ENCODE measurements at places on chromosomes 2 and 18. TPM values are rescaled to one million over a fixed set of nuclear protein-coding genes. Genes with fewer than 3 reads are reported as not detected.

Gene ANKRD29
- total RNA-seq: 0.17 TPM

Gene ST6GAL2
- not detected for total RNA-seq

Gene PTPN18
- total RNA-seq: 20.8 TPM

GRCh38 chr2:86649119-86649947, 25.7 kb upstream of the RNF103 start:
- DNase-seq: peak; percentile 52

- DNase-seq: peak; percentile 95
These were observed 50.4 kb upstream of the FZD5 start for GRCh38 chr2:207819839-207820784.

Gene SUPT7L
- total RNA-seq: 24.8 TPM

Gene TTN
- total RNA-seq: under 0.01 TPM

GRCh38 chr18:46563317-46563716, 93.7 kb downstream of the LOXHD1 start:
- no peak for DNase-seq

Gene SCYGR2
- total RNA-seq: not detected

DNA sequence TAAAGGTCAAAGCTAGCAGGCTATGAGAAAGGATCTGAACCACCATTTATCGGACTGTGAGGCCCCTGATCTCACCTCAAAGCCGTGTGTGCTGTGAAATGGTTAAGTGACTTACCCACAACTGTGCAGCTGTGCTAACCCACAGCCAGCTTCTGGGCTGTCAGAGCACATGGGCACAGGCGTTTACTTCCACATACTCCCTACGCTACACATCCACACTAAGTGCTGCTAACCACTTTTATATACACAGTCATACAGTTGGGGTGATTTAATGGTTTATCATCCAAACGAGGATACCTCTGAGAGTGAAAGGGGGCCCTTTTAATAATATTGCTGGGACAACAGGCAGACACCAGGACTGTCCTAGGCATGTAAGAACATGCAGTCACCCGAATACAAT, 37.3 kb downstream of the CYRIA start:
- no peak for DNase-seq

Gene CD8B2
- not detected for total RNA-seq

GRCh38 chr2:159133797-159134196, 152.7 kb downstream of the WDSUB1 start:
- no peak for DNase-seq

- no peak for DNase-seq
These were observed 175.7 kb downstream of the ASB1 start for GRCh38 chr2:238602223-238602960.

Gene PLCL1
- total RNA-seq: not detected

DNA sequence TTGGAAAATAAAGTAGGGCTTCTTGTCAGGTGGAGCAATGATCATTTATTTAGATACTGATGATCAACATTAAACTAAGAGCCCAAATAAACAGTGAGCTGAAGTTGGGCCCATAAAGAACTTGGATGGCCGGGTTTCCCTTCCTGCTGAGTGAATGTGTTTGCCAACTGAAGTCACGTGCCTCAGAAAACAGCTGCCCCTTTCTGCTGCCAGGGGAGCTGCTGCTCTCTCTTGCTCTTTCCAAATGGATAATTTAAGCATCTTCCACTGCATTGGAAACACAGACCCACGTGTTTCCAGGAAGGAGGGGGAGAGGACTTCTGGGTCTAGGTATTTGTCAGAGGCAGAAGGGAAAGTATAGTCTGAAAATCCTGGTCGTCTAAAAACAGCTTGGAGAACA, 22.9 kb upstream of the NCKAP5 start:
- DNase-seq: no peak

Gene PUM2
- 31.4 TPM for total RNA-seq

Gene LRRC30
- total RNA-seq: not detected

DNA sequence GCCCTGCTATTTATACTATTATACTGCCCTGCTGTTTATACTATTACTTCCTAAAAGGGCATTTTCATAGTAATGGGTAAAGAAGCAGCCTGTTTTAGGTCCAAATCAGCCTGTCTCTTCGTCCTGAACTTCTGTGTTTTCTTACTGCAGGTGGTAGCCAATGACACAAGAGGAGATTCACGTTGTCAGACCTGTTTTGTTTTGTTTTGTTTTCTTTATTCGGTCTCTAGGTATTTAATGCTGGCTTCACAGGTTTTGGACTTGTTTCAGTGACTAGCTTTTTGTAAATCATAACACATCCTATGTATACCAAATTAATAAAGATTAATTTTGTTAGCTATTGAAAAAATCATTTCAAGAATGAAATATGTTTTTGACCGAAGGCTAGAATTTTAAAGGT, 116.4 kb downstream of the MAP3K20 start:
- no peak for DNase-seq

GRCh38 chr2:166381-166780, 97.5 kb downstream of the SH3YL1 start:
- no peak for DNase-seq

DNA sequence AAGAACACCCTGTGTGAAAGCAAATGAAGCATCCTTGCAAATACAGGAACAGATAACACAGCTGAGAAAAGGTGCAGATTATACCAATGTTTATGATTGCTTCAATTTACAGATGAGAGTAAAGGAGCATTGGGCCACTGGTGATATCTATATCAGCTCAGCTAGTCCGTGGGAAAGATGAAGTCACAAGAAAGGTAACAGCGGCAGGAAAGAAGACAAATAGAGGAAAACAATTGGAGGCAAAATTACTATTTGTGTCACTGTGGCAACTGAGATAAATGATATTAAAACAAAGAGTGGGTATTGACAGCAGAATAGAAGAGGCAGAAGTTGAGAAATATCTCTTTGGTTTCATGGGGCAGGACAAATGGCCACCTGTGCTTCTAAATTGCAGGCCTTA, 121.2 kb upstream of the CAVIN2 start:
- no peak for DNase-seq

Gene DNER
- total RNA-seq: 5.5 TPM

Measured in Caki2 (cell line).